ENCODE measurements at places on chromosomes 11 and 22.
A peak's percentile ranks its signal among the peaks of the same experiment; 100 is the strongest.

GRCh38 chr22:29840498-29840897 lies 2.4 kb upstream of the ASCC2 start:
- peak; percentile 32 for DNase-seq

DNA sequence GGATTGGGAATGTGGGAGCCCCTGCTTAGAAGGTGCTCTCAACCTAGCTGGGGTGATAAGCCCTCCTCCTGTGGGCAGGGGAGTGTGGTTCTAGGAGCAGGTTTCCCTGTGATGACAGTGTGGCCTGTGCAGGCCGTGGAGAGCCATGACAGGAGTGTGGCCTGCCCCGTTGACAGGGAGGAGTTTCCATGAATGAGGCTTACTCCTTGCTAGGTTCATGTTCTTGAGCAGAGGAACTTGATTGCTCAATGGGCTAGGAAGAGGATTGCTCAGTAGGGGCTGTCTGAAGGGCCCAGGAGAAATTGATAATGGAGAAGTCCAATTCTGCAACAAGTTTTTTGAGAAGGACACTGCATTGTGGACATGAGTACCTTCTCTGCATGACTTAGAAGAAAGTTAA lies 92.0 kb downstream of the PPP6R3 start:
- no peak for DNase-seq

DNA sequence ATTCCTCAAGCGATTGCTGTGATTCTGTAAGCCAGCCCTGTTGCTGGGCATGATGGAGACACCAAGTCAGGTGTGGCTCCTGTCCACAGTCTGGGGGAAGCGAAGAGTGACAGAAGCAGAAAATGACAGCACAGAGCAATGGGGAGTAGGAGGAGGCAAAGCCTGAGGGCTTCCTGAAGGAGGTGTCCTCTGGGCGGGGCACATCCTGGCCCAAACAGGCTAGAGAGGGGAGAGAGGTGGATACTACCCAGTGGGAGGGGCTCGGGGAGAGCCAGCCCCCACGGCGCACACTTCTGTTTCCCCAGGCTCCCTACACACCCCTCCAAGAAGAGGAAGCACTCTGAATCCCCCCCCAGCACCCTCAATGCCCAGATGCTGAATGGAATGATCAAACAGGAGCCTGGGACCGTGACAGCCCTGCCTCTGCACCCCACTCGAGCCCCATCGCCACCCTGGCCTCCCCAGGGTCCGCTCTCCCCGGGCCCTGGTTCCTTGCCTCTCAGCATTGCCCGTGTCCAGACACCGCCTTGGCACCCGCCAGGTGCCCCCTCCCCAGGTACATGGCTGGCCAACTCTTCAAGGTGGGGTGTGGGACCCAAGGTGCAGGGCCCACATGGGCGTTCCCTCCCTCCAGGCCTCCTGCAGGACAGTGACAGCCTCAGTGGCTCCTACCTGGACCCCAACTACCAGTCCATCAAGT lies 18.9 kb downstream of the MYRF start:
- DNase-seq: no peak

DNA sequence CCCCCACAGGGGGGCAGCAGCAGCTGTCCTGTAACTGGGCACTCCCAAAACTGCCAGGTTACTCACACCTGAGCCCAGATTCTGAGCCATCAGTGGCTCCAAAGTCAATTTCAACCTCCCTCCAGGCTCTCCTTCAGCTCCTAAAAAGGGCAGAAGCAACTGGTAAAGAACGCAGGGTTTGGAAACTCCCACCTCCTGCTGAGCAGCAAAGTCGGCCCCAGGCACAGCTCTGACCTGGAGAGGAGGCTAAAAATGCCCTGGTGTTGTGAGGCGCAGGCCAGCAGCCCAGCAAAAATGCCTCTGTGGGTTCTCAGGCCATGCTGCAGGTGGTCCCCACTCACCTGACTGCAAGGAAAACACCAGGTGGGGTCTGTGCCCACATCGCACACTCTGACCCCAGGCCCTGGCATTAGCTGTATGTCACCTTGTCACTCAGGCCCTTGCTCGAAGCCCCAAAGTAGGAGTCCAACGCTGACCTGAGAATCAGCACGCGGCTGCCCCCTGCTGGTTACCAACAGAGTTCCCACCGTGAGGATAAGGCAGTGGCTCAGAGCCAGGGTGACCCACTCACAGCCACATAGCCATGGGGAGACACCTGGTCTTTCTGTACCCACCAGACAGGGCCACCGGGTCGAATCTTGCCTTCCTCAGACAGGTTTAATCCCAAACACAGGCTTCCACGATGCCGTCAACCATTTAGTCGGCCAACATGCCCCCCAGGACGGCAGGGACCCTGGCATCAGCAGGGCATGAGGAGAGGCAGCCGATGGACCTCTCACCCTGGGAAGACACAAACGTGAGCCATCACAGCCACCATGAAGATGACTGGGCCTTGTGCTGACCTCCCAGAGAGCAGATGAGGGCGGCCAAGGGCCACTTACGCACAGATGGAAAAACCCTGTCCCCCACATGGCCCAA lies 11.1 kb downstream of the POLR3H start:
- DNase-seq: peak; percentile 61

DNA sequence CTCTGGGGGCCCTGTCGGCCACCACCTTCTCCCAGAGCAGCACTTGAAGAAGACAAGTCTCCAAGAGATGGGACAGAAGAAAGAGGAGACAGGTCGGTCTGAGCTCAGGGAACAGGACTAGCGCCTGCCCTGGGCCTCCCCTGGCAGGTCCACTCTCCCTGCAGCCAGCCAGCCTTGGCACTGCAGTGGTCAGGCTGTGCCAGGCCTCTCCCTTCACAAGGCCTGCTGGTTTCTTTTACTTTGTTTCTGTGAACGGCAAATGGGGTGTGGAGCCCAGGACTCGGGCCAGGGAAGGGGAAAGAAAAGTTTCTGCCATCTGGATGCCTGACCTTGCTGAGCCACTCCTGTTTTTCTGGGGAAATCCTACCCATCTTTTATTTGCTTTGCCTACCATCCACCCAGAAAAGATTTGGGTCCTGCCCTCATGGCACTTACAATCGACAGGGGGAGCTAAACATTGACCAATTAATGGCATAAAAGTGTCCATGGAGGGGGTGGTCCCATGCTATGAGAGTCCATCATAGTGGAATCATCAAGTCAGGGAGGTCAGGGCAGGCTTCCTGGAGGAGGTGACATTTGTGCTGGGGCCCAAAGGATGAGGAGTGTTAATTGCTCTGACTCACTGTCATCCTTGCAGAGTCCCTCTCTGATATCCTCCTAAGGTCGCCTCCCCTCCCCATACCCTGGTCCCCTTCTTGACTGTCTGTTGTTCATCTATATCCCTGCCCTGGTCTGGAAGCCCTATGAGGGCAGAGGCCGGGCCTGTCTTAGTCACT lies 65.2 kb downstream of the NFAM1 start:
- DNase-seq: no peak

DNA sequence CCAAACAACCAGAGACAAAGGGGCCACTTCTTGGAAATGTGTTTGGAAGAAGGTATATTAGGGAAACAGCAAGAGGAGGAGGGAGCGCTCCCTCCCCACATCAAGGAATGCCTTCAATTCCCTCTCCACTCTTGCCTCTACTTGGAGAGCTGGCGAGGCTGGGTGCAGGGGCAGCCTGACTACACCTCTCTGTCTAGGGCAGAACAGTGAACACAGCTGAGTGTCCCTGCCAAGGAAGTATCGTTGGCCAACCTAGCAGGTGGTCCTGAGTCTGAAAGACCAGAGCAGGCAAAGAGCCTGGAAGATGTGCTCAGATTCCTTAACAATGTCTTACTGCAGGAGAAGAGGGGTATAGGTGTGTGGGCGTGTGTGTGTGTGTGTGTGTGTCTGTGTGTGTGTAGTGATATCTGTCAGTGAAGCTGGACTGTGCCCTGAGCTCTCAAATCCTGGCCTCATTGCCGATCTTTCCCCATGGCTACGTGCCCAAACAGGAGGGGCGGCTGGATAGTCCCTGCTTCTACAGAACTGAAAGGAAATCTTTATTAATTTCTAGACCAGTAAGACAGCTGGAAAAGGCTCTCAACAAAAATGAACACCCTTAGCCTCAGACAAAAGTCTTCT lies 46.8 kb downstream of the PAMR1 start:
- no peak for DNase-seq

DNA sequence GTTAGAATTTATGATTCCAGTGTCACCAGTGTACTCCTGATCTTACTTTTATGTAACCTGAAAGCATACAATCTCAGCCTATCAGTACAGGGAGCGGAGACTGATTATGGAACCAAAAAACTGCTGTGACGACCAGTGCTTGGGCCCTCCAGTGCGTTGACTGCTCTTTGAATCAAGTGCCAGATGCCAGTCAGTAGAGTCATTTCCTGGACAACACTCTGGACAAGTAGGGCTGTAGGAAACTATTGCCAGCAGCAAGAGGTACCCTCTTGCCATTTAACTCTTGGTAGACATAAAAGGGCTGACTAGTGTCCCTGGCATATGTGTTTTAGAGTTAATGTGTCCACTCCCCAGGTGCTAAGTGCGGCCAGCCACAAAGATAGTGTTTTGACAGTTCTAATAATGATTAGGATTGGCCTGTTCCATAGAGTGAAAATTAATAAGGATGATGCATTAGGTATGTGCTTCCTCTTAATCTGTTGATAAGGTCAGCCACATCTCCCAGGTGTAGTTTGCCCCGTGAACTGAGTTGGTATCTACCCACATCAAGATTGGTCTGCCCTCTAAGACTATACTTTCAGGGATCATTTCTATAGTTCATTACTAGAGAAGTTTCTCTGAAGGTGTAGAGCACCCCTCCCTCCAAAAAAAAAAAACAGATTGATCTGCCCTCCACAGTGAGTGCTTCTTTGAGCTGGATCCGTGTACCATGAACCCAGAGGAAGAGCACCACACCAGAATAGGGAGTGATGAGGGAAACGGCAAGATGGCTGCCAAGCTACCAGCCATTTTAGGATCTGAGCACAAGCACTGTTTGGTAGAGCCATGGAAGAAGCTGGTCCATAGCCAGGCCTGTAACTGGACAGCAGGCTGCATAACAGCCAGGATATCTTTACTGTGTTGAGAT lies 20.7 kb upstream of the AIFM3 start:
- DNase-seq: peak; percentile 72

DNA sequence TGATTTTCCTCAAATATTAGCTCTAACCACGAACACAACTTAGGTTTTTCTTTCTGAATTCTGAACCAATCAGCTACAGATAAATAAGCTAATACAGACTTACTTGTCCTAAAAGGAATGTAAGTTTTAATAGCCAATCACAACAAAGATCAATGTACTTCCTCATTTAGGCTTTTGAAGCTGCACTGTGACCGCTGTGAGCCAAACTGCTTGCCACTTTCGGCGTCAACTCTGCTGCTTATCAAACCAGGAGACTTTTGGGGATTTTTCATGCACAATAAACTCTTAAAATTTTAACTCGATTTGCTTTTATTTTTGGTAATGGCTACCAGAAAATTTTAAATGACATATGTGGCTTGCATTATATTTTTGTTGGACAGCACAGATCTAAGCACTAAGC lies 92.5 kb downstream of the TMPRSS5 start:
- no peak for DNase-seq

- DNase-seq: no peak
Observed at GRCh38 chr22:44089717-44090570, 65.8 kb downstream of the PARVB start.

DNA sequence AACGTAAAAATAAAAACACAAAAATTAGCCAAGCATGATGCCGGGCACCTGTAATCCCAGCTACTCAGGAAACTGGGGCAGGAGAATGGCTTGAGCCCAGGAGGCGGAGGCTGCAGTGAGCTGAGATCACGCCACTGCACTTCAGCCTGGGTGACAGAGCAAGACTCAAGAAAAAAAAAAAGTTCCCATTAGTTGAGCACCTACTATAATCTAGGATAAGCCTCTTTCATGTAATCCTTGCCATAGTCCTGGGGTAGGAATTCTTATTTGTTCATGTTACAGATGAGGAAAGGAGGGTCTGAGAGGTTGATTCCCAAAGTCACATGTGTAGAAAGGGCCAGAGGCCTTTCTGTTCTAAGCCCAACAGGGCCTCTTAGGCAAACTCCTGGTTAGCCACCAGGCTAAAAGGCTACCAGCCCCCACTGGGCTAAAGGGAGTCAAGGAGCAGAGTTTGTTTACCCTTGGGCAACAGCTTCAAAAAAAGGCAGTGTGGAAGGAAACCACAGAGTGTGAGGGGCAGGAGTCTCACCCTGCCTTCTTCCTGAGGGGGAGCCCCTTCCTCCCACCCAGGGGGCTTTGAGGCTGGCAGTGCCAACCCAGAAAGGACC lies 21.6 kb upstream of the CSNK1E start:
- DNase-seq: no peak

DNA sequence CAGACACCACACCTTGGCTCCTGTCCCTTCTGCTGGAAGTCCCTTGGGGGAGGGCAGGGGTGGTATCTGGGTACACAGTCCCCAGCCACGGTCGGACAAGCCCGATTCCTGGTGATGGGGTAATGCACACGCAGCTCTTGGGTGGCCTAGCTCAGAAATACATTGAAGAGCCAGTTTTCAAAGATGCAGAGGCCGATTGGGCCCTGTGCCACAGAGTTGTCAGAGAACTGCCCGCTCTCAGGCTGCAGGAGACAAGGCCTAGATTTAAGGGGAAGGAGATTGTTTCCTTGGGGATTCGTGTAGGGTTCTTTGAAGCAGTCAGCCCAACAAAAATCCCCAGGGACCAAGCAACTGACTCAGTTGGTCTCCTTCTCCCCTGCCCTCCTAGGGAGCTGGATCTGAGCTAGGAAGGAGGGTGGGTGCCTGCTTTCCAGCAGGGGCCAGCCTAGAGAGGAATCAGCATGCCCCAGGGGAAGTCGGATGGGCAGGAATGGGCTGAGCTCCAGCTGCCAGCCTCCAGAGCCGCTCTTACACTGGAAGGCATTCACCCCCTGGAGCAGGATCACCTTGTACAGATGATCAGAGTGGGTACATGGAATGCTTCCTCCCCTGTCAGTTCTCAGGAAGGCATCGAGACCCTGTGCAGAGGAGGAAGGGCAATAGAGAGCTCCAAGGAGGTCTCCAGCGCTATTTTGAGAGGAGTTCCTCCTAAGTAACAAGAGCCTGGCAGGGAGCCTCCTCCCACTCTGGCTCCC lies 3.3 kb upstream of the SCN4B start:
- no peak for DNase-seq

GRCh38 chr22:39308614-39309363 lies 10.6 kb downstream of the RPL3 start:
- peak; percentile 98 for DNase-seq

DNA sequence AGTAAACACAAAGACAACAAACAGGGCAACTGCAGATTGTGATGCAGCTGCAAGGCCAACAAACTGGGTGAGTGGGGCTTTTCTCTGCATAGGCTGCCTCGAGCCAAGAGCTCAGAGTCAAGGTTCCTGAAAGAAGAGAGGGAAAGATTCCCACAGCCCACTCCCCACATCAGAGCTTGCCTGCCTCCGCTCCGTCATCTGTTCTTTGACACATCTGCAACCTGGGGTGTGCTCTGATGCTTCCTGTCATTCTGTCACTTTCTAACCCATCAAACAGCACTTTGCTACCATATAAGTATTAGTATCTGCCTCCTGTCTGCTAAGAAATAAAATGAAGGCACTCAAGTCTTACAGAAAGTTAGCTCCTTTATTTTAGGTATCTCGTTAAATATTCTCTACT lies 46.9 kb downstream of the C22orf31 start:
- no peak for DNase-seq

DNA sequence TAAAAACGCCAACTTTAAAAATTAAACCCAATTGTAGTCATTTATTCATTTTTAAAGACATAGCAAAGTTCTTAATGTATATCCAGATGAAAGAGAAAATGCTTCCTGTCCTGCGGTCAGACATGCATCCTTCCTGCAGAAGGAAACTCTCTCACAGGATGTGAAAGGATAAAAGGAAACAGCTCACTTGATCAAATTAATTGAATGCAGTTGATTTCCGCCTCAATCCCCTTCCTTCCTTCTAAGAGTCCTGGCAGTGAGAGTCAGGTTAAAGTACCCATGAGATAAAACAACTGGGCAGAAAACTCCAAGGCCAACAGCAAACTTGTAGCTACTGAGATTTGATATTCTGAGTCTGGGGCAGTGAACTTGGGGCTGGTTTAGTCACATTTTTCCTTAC lies 38.5 kb downstream of the CWC15 start:
- DNase-seq: no peak
